ENCODE measurements at places on chromosomes 12 and 14.

- no peak for DNase-seq
These were observed 43.1 kb upstream of the GXYLT1 start for GRCh38 chr12:42187799-42188198.

DNA sequence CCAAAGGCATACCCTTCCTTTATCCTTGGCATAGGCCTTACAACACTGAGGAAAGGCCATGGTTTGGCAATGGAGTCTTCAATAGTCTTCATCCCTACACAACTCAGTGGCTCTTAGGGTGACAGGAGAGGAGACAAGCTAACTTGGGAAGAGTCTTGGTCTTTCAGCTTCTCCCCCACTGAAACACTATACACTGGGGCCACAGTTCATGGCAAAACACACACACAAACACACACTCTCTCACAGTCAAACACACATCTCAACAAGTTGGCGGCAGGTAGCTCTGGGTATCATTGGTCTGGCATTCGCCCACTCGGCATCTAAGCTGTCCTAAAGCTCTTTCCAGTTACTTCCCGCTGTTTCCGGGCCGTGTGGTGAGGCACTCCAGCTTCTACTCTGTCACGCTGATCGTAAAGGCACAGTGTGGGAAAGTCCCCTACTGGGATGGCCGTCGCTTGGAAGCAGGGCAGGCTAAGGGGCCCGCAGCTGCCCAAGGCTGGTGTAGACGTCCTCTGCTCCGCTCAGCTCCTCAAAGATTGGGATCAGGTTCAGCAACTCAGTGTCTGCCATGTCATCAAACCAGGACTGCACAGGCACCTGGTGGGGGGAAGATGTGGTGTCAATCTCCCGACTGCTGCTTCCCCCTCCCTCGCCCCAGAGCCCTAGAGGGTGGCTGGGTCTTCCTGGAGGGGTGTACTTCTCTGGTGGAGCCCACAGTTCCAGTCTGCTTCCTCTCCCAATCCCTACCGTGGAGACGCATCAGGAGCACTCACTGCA lies 4.8 kb upstream of the AVIL start:
- no peak for DNase-seq

GRCh38 chr14:83712418-83713129 lies 1817.4 kb upstream of the FLRT2 start:
- no peak for DNase-seq

DNA sequence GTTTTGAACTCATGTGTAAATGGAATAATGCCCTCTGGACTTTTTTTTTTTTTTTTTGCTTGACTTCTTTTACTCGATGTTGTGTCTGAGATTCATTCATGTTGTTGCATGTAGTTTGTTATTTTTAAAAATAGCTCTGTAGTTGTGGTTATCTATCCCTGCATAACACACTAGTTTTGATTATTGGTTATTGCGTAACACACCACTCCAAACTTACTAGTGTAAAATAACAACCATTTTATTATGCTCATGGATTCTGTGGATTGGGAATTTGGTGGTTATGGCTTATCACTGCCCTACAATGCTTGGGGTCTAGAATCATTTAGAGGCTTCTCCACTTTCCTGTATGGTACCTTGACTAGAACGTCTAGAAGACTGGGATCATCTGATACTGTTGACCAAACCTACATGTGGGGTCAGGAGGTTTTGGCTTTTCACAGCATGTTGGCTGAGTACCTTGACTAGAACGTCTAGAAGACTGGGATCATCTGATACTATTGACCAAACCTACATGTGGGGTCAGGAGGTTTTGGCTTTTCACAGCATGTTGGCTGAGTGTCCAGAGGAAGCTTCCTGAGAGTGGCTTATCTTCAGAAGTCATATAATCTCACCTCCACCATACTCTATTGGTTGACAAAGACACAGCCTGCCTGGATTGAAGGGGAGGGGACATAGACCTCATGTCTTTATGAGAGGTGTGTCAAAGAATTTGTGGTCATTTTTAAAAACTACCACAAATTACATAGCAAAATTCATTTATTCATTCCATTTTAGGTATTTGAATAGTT lies 11.6 kb downstream of the VRK1 start:
- no peak for DNase-seq

DNA sequence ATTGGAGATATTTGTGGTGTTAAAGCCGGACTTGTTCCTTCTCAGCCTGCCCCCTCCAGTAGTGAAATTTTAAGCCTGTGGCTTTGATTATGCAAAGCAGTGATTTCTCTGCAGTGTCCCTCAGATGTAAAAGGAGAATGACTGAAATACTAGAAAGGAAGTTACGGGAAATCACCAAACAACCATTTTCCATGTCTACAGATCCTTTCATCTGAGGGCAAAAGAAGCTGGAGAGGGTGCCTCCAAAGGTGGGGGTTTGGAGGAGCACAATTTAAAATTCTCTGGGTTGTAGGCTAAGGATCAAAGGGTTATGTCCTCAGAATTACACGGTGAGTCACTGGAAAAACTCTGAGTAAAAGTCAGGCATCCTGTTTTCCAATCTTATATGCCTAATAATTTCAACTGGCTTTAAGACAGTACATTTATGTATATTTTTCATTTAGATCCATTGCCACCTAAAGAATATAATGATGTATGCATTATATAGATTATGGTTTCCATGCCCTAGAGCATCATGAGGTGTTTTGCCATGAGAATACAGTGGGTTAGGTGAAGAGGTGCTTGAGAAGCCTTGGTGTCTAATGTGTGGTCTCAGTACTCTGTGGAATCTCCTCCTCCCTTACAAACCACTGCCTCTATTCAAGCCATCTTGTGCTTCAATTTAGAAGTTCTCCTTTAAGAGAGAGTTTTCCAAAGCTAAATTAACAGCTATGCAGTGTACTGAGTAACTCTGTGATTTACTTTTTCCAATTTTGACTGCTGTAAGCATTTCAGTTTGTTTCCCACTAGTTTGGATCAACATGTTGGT lies 362.1 kb downstream of the RAD51B start:
- DNase-seq = no peak

GRCh38 chr14:96614481-96614881 lies 112.3 kb downstream of the PAPOLA start:
- no peak for DNase-seq

DNA sequence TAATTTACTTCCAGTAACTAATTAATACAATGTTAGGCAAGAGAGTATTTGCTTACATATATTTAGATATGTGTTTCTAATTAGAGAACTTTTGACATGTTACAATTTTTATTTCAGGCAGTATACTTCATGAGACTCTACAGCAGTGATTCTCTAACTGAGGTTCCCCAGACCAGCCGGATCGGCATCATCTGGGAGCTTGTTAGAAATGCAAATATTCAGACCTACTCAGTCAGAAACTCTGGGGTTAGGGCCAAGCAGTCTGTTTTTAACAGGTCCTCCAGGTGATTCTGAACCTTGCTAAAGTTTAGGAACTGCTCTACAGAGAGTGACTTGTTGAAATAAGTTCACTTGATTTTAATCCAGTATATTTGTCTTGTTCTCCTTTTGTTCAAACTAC lies 46.5 kb downstream of the ARID2 start:
- DNase-seq = no peak

- DNase-seq = no peak
These were observed 23.9 kb downstream of the SLC7A8 start for GRCh38 chr14:23159532-23159931.

DNA sequence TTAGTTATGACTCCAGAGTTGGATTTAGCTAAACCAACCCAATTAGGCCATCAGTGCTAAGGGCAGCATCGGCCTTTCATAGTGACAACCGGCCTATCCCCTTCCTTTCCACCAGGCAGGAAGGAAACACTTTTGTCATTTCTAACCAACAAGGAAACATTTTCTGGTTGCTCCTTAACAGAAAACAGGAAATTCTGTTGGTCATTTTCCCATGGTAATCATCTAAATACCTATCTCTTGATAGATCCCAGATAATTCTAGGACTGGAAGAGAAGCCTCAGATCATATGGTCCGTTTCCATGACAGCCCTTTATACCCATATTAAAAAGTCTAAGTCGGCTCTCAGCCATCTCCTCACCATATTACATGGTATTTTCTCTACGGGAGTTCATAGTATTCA lies 79.2 kb upstream of the USP44 start:
- no peak for DNase-seq

- DNase-seq = no peak
These were observed 125.1 kb downstream of the CRADD start for GRCh38 chr12:93802293-93802692.

DNA sequence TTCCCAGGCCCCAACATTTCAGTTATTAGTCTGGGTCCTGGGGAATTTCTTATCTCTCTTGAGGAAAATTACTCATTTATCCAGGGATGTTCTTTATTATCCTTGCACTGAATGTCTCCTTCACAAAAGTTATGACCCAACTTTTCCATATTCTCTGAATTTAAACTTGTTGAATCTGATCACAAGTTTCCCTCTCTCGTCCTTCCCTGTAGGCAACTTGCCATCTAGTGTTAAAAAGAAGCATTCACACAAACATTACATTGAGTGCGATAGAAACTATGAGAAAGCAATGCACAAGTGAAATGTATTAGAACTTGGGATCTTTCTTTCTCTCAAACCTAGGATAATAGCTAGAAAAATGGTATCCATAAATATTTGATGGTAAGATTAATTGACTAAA lies 608.4 kb downstream of the FSCB start:
- no peak for DNase-seq

- DNase-seq = no peak
These were observed 64.1 kb downstream of the ITPR2 start for GRCh38 chr12:26768611-26769603.

DNA sequence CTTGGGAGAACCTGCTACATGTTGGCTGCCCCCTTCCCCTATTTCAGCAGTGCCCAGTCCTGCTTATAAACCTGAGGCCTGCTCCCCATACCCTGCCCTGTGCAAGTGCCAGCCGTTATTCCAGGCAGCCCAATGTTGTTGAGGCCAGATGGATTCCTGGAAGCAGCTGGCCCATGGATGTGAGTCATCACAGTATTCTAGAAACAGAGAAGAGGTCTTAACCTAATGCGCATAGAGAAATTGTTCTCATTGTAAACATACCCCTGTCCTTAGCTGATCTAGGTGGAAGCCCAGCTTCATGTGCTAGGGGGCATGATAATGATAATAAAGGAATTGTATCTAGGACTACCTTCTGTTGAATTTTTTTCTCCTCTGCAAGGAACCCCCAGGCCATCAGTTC lies 69.7 kb downstream of the TSPAN11 start:
- DNase-seq = no peak

- no peak for DNase-seq
These were observed 1.5 kb downstream of the CHD4 start for GRCh38 chr12:6605421-6606330.
